ENCODE measurements at places on chromosomes 11 and 22.
A peak's percentile ranks its signal among the peaks of the same experiment; 100 is the strongest.

- DNase-seq, result no peak
Observed at GRCh38 chr11:67465189-67465510, 3.9 kb downstream of the TMEM134 start.

- DNase-seq, result no peak
Observed at GRCh38 chr11:6599881-6600390, 3.5 kb downstream of the RRP8 start.

DNA sequence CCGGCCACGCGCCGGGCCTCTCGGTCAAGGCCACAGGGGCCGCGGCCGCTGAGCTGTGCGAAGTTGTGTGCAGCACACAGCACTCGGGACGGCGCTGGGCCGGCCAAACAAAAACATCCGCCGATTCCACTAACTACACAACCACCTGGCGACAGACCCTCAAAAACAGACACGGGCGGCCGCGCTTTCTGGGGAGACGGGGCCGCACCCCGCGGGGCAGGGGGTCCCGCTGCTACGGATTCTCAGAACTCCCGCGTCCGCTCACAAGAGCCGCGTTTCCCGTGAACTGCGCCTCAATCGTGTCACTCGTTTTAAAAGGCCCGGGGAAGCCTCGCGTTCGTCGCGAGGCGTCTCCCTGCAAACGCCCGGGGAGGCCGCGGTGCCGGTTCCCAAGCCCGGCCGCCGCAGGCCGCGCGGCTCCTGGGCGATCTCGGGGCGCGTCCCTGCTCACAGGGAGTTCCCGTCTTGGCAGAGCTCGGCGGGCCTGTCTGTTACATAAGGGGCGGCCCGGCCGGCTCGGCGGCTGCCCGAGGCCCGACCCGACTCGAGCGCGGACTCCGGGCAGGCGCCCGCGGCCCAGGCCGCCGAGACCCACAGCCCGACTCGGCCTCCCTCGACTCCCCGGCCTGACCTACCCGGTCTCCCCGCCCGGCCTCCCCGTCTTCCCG, 936 bp downstream of the BRD1 start:
- peak; percentile 76 for DNase-seq

- no peak for DNase-seq
Observed at GRCh38 chr11:660681-661444, 23.8 kb downstream of the DRD4 start.

DNA sequence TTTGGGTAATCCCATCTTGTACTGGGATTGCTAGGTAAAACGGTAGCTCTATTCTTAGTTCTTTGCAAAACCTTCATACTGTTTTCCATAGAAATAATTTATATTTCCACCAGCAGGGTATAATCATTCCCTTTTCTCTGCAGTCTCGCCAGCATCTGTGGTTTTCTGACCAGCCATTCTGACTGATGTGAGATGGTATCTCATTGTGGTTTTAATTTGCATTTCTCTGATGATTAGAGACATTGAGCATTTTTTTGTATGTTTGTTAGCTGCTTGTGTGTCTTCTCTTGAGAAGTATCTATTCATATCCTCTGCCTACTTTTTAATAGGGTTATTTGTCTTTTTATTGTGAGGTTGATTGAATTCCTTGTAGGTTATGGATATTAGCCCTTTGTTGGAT, 220.9 kb downstream of the PGR start:
- no peak for DNase-seq

GRCh38 chr11:119810478-119811232, 81.7 kb upstream of the NECTIN1 start:
- DNase-seq, result no peak

DNA sequence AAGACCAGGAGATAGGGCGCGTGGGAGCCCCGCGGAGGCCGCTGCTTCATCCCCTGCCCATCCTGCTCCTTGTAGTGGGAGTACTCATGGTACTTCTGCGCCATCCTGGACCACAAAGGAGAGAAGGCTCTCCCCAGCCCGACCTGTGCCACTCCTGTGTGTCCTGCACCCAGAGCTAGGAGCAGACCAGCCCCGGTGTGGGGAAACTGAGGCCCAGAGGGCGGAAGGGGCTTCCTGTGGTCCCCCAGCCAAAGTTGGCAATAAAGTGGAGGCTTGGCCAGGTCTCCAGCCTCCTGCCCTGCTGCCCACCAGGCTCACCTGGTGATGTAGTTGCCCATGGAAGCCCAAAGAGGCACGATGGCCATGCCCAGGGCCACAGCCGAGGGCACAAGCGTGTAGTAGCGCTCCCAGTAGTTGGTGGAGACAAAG, 4.7 kb downstream of the UNC93B1 start:
- DNase-seq, result no peak

DNA sequence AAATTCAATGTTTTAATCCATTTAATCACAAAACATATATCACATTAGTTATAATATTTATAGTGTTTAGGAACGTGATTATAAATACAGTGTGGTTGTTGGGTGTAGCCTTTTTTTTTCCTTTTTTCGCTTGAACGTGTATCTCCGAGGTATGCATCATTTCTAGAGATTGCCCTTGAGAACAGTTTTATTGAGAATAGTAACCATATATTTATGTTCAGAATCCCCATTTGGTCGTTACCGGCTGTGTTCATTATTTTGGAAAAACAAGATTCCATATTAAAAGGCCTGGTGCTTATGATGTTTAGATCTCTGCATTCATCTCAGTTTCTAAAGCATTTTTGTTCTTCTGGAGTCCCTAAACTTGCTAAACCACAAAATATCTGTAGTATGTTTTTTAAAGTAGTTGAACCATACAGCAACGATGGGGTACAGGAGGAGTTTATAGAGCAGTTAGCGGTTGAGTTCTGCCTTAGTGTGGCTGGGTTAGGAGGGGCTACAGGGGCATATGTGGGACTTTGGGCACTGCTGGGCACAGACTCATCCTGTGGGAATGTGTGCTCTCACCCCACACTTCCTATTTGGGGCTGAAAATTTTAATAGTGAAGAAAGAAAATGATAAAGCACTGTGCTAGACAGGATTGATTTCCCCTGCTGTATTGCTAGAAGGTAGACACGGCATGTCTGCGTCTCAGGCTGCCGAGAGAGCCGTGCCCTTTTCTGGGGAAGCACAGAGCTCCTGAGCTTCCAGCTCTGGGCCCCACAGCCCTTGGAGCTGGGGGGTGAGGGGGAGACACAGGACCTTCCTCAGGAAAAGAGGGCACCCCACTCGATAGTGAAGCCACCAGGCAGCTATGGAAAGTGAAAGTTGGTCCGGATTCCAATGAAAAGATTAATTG, 81.5 kb upstream of the PPARA start:
- DNase-seq, result peak; percentile 23

DNA sequence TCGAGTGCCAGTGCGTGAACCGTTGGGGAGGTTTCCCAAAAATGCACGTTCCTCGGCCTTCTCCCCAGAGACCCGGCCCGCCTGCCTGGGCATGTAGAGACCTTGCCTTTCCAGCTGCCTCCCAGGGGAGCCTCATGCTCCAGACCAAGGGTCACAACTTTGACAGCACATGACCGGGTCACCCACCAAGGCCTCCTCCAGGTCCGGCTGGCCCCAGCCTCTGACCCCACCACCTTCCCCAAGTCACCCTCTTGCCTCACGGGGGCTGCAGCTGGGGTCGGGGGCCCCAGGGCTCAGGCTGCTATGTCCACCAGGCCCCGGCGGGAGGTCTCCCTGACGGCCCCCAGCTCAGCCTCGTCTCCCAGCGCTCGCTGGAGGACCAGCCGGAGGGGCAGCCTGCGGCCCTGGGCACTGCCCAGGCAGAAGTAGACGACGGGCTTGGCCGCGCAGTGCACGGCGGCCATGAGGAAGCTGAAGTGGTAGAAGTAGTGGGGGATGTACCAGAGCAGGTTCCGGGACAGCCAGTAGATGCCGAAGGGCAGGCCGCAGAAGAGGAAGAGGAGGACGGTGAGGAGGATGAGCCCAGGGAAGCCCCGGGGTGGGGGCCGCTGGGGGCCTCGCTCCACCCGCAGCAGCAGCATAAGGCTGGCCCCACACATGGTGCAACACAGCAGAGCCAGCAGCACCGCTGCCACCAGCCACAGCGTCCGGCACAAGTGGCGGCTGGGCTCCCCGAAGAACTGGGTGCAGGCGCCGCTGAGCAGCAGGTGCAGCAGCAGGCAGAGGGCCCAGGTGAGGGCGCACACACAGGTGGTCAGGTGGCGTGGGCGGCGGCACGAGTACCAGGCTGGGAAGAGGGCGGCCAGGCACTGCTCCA, 4.4 kb downstream of the MRGPRE start:
- no peak for DNase-seq

DNA sequence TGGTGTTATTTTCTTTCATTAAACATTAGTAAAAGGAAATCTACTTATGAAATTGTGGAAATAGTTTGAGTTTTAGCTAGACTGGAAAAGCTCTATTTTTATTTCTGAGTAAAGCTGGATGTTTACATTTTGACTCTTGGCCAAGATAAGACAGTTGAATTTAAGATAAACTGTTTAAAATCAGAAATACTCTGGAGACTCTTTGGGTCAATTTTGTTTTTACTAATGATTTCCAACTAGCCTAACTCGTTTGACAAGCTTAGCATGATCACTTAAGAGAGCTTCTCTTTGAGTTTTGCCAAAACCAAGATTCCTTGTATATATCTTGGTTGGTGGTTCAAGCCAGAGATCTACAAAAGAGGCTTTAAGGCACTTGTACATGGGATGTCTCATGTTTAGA, 724.8 kb upstream of the LUZP2 start:
- DNase-seq, result no peak
